ENCODE measurements at places on chromosomes 16 and 17.

- peaks cover 41% of the 10 kb centered on the region for H3K36me3 ChIP-seq
- H3K27ac ChIP-seq: peak overlapping the region; percentile 55
- no peaks in the 10 kb centered on the region for H3K27me3 ChIP-seq
- DNase-seq: no peak
These were observed 1.1 kb upstream of the LLGL2 start for GRCh38 chr17:75524269-75524969.

DNA sequence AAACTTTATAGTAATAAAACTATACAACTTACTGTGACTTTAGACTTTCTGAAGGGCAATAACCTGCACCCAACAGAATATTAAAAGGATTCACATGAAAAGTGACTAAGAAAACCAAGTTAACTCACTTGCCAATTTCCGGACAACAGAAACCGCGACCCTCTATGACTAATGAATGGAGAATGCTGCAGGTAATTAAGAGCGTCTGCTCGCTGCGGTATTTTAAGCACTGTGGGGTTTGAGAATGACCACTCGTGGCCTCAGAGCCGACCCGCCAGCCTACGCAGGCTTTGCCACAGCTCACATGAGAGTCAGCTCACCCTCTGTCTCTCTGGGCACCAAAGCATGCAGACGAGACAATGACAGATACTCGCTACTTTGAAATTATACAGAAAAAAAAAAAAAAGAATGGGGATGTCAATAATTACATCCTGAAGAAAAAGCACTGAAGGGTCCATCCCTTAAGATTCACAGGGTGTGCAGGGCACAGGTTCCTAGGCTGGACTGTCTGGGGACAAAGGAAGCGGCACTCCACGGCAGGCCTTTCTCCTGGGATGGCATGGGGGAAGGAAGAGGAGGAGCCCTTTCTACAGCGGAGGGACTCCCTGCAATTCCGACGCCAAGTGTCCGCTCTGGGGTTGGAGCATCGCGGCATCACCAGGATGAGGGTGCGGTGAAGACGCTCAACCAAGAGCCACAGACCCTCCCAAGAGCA is 35.0 kb downstream of the ZCCHC14 start:
- H3K4me3 ChIP-seq: no peak overlapping the region
- H3K27ac ChIP-seq: no peak overlapping the region
- DNase-seq: no peak
- no peaks in the 10 kb centered on the region for H3K4me1 ChIP-seq
- no peaks in the 10 kb centered on the region for H3K27me3 ChIP-seq

DNA sequence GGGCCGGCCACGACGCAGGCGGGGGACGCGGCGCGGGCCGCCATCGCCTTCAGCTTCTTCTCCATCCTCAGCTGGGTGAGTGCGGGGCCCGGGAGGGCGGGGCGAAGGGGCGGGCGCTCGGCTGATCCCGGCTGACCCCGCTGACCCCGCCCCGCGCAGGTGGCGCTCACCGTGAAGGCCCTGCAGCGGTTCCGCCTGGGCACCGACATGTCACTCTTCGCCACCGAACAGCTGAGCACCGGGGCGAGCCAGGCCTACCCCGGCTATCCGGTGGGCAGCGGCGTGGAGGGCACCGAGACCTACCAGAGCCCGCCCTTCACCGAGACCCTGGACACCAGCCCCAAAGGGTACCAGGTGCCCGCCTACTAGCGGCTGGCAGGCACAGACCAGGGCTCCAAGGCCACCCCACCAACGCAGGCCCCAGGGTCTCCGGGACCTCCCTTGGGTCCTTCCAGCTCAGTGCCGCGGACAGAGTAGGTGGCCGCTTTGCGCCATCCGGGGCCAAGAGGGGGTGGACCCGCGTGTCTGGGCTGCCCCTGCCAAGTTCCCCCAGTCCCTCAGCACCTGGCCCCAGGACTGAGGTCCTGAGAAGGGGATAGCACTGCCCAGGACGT is 3.0 kb downstream of the SYNGR3 start:
- H3K27me3 ChIP-seq: no peaks in the 10 kb centered on the region
- H3K4me3 ChIP-seq: peak overlapping the region; percentile 64
- H3K4me1 ChIP-seq: peaks cover 29% of the 10 kb centered on the region
- peaks cover 28% of the 10 kb centered on the region for H3K36me3 ChIP-seq
- H3K27ac ChIP-seq: peak overlapping the region; percentile 94

DNA sequence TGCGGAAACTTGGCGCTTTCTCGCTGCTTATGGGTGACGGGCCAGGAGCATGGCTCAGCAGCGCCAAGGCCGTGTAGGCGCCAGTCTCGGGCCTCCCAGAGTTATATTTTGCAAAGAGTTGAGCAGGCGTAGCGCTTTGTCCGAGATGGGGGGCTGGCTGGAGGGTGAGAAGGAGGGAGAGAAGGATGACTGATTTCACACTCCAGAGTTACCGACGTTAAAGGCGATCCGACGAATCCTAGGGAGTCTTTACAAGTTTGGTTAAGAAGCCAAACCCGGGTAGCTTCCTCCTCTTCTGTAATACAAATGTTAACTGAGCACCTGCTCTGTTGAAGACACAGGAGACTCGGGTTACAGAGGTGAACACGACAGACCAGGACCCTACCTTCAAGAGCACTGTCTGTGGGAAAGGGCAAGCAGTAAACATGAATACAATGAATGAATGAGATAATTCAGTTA is 782 bp downstream of the POLR2A start:
- no peak for DNase-seq
- peak overlapping the region; percentile 63 for H3K4me3 ChIP-seq
- peaks cover 16% of the 10 kb centered on the region for H3K4me1 ChIP-seq

GRCh38 chr17:45008216-45008615 is 40.1 kb upstream of the C1QL1 start:
- no peaks in the 10 kb centered on the region for H3K36me3 ChIP-seq
- H3K27me3 ChIP-seq: peaks cover 12% of the 10 kb centered on the region
- no peaks in the 10 kb centered on the region for H3K4me1 ChIP-seq
- DNase-seq: no peak
- H3K27ac ChIP-seq: no peak overlapping the region

GRCh38 chr16:65123396-65124211 is 1.7 kb upstream of the CDH11 start:
- H3K4me3 ChIP-seq: no peak overlapping the region
- no peaks in the 10 kb centered on the region for H3K4me1 ChIP-seq
- no peaks in the 10 kb centered on the region for H3K27me3 ChIP-seq
- no peak overlapping the region for H3K27ac ChIP-seq

Measured in K562 (cell line).